ENCODE measurements at places on chromosomes 11 and 22. TPM values are rescaled to one million over a fixed set of nuclear protein-coding genes. Genes with fewer than 3 reads are reported as not detected.

DNA sequence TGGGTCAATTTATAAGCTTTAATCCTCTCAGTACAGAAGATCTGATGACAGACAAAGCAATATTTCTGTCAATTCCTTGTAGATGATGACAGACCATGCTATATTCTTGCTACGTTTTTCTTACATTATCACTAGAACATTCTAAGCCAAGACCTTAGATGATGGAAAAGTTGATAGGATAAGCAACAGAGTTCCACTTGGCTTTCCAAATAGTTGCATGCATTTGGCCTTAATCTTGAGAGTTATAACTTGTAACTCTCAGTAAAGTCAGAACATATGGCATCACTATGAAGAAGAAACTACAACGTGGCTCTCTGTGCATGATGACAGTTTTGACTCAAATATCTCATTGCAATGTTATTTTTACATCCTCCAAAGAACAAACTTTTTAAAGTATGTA is 544.3 kb upstream of the LRRC4C start:
- no peak for DNase-seq

Gene KDM4E
- total RNA-seq = not detected

GRCh38 chr22:26663374-26663923 is 6.1 kb downstream of the MIAT start:
- DNase-seq = no peak

GRCh38 chr11:44574610-44575287 is 9.3 kb downstream of the CD82 start:
- peak; percentile 92 for DNase-seq

- DNase-seq = no peak
Measured at GRCh38 chr11:108694846-108695245, 30.0 kb downstream of the DDX10 start.

- DNase-seq = no peak
Measured at GRCh38 chr11:2481253-2481652, 36.4 kb downstream of the KCNQ1 start.

- peak; percentile 96 for DNase-seq
Measured at GRCh38 chr11:57072640-57073039, 83.9 kb downstream of the OR5AK2 start.

DNA sequence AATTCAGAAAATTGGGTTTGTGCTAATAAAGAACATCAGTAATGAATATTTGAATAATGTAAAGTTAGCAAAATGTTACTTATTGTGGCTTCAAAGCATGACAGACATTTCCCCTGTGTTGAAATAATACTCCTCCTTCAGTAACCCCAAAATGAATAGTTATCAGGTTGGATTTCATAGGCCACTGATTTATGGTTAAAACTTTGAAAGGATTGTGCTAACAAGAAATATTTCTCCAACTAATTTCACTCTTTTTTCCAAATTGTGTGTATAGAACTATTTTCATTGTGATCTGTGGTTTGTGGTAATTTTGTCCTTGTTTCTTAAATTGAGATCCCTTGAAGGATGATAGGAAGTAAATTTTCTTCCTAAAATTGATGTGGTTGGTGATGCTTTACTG is 7.9 kb downstream of the DDX10 start:
- no peak for DNase-seq

GRCh38 chr11:115112754-115113153 is 391.5 kb downstream of the CADM1 start:
- no peak for DNase-seq

Gene P2RY6
- total RNA-seq = 0.39 TPM

GRCh38 chr11:10659339-10660216 is 34.0 kb downstream of the IRAG1 start:
- no peak for DNase-seq

Gene IGSF9B
- 5.9 TPM for total RNA-seq

Gene CHRM4
- total RNA-seq = 0.56 TPM

DNA sequence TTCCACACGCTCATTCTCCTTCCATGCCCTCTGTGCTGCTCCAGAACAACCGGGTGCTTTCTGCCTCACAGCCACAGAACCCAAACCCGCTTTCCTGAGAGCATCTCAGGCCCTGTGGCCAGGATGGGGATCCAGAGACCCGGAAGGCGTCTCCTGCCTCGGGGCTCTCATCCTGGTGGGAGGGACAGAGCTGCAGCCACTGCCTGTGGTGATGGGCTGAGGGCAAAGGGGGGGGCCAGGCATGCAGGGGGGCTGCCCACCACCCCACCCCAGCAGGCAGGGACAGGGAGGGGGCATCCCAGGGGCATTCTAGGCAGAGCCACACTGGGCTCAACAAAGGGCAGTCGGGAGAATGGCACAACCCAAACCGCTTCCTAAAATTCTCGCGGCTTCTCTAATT is 41.4 kb downstream of the CERK start:
- no peak for DNase-seq

GRCh38 chr11:69291459-69292110 is 2.4 kb upstream of the MYEOV start:
- DNase-seq = no peak

DNA sequence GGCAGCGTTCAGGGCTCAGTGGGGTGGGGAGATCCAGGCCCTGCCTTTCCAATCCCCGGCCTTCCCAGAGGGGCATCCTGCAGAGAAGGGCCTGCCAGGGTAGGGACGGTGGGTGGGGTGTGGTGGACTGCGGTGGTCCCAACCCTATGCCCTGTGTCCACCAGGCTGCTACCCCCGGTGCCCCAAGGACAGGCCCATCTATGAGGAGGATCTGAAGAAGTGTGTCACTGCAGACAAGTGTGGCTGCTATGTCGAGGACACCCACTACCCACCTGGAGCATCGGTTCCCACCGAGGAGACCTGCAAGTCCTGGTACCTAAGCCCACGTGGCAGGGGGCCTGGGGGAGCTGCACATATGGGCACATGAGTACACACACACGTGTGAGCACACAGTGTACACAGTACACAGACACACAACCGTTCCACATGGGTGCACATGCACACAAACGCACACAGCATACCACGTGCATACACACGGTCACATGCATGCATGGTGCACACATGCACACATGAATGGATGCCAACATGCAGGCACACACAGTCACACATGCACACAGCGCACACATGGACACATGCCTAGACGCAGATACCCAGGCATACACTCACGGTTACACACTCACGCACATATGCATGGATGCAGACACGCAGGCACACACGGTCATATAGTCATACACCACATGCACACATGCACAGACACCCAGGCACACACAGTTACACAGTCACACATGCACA is 16.1 kb downstream of the MUC2 start:
- DNase-seq = no peak

- DNase-seq = no peak
Measured at GRCh38 chr11:9855579-9856287, 191.9 kb downstream of the SWAP70 start.

- no peak for DNase-seq
Measured at GRCh38 chr22:39475902-39476301, 19.1 kb downstream of the MGAT3 start.

Gene OR52E8
- total RNA-seq = 0.71 TPM

- DNase-seq = no peak
Measured at GRCh38 chr11:117638911-117639543, 158.0 kb downstream of the DSCAML1 start.

DNA sequence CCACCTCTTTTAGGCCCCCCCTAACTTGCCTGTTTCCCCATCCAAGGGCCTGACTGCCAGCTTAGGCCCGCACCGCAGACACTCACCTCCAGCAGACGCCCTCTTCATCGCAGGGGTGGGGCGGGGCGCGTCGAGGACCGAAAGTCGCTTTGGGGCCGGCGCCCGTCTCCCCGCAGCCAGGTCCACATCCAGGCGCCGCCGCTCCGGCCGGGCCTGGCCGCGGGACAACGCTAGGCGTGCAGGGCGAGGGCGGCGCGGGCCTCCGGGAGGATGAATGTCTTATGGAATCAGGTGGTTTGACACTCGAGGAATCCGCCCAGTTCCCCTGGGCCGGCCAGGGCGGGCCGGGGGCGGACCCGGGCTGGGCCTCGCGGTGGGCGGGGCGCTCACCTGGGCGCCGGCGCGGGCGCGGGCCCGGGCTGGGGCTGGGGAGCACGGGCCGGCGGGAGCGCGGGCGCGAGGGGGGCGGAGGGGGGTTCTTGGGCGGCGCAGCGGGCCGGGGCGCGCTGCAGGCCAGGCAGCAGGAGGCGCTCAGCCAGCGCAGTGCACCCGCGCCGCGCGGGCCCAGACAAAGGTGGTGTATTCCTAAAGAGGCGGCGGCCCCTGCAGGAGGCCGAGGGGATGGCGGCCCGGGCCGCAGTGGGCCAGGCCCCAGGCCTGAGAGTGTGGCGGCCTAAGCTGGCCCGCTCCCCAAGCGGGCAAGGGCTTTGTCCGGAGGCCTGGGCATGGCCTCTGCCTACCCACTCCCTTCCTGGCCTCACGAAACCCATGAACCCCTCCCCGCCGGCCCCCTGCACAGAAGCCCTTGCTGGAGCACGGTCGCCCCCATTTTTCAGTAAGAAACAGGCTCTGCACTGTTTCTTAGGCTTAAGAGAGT is 177.6 kb downstream of the IGLL1 start:
- DNase-seq = peak; percentile 75

- DNase-seq = peak; percentile 72
Measured at GRCh38 chr11:59221441-59221840, 8.7 kb upstream of the MPEG1 start.

DNA sequence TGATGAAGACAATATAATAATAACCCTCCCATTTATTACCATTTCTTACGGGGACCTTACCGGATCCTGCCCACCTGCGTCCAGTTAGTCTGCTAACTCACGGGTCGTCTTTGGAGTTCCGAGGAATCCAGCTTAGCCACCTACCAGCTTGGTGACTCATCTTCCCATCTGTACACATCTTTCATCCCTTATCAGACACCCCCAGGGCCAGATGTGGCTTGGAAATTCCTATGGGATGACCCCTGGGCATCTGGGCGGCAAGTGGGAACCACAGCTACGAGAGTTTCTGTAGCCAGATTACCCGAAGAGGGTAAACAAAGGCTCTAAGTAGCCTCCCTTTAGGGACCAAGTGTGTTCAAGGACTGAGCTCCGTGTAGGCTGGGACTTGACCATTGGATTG is 12.8 kb upstream of the PRR5 start:
- no peak for DNase-seq

- DNase-seq = no peak
Measured at GRCh38 chr11:10352921-10353550, 48.2 kb downstream of the ADM start.

GRCh38 chr11:1747753-1748635 is 2.4 kb downstream of the IFITM10 start:
- DNase-seq = no peak

Data from cardiac muscle cell (in vitro differentiated cells and primary cell).